ENCODE measurements at places on chromosomes 12 and 14.

- no peak for DNase-seq
These were observed 246.9 kb upstream of the TMEM132C start for GRCh38 chr12:128019996-128020544.

GRCh38 chr12:50765095-50765911 is 1.4 kb downstream of the ATF1 start:
- no peak for DNase-seq

GRCh38 chr12:100545092-100545491 is 28.4 kb upstream of the GAS2L3 start:
- DNase-seq = no peak

DNA sequence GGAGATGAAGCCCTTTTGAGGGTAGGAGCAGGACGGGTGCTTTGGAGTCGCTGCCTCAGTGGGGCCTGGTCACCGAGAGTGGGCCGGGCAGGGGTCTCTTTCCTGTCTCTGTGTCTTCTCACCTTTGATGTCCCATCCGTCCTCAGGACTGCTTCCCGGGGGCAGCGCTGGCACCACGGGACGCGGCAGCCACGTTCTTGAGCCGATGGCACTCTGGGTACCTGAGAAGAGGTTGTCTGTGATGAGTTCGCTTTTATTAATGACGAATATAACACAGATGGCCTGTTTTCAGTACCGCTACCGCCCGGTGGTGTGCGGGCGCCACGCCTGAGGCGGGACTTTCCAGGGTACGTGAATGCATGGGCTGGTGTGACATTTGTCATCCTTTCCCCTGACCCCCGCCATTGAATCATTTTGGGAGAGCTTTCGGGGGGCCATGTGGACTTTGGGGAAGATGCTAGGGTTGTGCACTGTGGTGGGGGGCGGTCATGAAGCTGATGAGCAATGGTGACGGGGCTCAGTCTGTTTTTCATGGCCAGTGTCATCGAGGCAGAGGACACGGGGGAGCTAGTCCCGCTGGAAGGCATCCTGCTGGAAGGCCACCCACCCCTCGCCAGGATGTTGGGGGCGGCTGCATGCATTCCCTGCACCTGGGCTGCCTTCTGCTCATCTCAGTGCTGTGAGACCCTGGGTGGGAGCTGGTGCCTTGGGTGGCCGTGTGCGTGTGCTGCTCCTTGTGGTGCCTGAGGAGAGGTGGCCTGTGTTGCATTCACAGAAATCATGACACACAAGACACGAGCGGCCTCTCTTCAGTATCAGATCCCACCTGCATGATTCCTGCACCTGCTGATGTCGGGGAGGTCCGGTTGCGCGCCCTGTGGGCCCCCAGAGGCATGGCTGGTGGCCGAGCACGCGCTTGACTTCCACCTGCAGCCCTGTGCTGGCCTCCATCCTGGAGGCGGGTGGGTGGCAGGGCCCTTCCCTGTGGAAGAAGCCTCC is 162.5 kb upstream of the RTL1 start:
- no peak for DNase-seq

GRCh38 chr12:71312768-71313403 is 126.7 kb upstream of the LGR5 start:
- DNase-seq = no peak

DNA sequence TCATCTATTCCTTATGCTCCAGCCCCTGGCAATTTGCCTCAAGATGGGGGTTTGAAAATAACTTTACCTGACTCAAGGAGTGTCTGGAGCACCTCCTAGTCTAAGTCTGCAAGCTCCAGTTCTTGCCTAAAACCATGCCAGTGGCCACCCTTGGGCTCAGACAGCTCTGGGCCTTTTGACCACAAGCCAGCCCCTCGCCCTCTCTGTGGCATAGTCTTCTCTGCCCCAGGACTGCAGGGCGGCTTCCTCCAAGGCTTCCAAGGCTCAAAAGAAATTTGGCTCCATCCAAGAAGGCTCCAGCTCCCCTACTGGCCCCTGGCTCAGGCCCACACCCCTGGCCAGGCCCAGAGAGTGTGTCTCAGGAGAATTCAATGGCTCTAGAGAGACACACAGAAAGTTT is 14.8 kb downstream of the ACVRL1 start:
- no peak for DNase-seq

GRCh38 chr14:68587931-68588330 is 204.9 kb downstream of the ZFP36L1 start:
- no peak for DNase-seq

DNA sequence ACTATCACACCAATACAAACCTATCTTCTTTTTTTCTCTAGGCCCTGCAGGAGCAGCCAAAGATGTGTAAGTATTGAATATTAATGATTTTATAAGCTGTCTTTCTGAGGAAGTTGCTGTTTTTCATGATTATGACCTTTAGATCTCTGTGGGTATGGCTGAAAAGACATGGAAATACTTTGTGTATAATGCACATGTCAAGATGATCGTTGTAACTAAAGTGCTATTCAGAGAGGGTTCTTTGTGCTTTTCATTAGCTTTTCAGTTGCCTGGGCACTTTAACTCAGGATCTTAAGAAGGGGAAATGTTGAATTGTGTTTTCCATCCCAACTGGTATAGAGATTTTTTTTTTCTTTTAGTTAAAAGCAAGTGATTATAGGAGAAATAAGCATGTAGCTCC is 18.1 kb downstream of the C12orf75 start:
- DNase-seq = no peak
